Stromal cell of bone marrow (primary cell): ENCODE measurements at places on chromosomes 4 and X.

DNA sequence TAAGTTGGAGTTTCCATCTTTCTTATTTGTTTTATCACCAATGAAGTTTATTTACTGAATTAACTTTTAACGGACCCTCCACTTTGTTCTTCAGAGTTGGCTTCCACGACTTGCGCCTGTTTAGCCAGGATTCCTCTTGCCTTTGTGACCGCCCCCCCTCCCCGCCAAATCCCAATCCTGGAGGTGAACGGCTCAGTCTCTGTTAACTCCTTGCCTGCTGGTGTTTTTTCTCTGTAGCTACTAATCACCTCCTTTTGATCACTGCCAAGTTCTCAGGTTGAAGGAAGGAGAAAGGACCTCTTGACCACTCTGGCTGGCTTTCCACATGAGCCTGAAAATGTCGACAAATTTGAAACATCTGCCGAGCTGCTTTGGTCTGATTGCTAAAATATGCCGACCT lies 46.8 kb upstream of the BCOR start:
- DNase-seq, result no peak

GRCh38 chrX:103538728-103539127 lies 19.4 kb upstream of the RAB40A start:
- DNase-seq, result no peak

DNA sequence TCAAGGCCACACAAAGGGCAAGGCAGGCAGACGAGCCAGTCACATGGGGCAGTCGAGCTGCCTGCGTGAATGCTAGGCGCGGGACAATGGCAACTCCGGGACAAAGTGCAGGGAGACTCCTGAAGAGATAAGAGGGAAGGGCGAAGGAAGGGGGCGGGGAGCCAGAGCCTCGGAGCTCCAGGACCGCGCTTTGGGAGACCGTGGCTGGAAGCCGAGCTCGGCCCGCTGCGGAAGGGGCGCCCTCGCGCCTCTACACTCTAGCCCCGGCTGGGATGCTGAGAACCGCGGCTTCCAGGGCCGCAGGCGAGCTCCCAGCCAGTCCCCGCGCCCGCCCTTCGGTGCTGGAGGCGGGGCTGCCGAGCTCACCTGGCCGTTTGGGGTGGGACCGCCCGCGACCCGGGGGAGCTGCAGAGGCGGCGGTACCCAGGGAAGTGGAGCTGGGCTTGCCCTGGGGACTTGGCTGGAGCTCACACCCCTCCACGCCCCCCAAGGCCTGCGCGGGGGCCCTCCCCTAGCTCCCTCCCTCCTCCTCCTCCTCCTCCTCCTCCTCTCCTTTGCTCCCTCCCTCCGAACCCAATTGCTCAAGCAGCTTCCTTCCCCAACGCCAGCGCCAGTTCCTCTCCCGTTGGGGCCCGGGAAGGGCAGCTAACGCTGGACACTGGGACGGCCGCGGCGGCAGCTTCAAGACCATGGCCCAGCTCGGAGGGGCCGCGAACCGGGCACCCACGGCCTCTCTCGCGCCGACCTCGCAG lies at the start of gene SOWAHD:
Gene SOWAHD, plus strand, starts transcription at position 610 of the 752 bp plus-strand sequence. Its CDS starts 80 bp downstream, at position 690.
- DNase-seq, result no peak

GRCh38 chrX:70439016-70439415 lies 5.6 kb upstream of the DLG3 start:
- no peak for DNase-seq

GRCh38 chrX:110180176-110180927 lies 137.5 kb downstream of the AMMECR1 start:
- DNase-seq, result no peak

DNA sequence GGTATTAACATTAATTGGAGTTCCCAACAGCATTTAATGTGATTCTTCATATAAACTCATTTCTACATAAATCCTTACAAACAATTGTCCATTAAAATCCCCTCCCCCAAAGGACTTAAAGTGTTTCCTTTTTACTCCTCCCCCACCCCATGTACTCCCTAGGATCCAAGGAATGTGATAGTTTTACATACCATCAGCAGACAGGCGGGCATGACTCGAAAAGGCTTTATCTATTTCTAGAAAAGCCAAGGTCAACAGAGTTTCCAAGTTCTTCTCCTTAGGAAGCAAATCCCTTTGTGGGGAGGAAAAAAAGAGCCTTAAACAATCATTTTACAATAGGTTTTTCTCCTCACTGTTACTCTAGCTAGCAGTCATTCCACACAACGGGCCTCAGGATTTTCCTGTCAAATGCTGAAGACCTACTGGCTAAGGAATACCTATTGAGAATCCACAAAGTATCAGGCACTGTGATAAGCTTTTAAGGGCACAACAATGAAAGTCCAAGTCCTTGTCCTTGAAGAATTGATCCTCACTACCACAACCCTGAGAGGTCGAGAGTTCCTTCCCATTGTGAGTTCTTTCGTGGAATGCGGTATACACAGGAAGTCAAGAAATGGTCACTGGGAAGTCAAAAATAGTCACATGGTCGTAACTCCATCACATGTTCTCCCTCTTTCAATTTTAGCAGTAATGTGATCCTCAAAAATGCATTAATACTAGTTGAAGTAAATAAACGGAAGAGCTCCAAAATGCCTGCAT lies 7.2 kb downstream of the PPM1K start:
- no peak for DNase-seq

GRCh38 chrX:150477371-150477770 lies 91.0 kb upstream of the MTM1 start:
- no peak for DNase-seq

- DNase-seq, result no peak
These were observed 2.8 kb downstream of the GK start for GRCh38 chrX:30655991-30656390.

- DNase-seq, result no peak
These were observed 30.2 kb upstream of the NKRF start for GRCh38 chrX:119636419-119636818.

- DNase-seq, result no peak
These were observed 40.7 kb upstream of the ASMTL start for GRCh38 chrX:1493412-1493811.

GRCh38 chrX:22063284-22063683 lies 31.2 kb downstream of the PHEX start:
- no peak for DNase-seq

GRCh38 chr4:153347117-153347516 lies 2.6 kb downstream of the MND1 start:
- DNase-seq, result no peak
